Substantia nigra (tissue), 51 donors: ENCODE measurements at places on chromosomes 7 and 10.
A peak's percentile ranks its signal among the peaks of the same experiment; 100 is the strongest.

DNA sequence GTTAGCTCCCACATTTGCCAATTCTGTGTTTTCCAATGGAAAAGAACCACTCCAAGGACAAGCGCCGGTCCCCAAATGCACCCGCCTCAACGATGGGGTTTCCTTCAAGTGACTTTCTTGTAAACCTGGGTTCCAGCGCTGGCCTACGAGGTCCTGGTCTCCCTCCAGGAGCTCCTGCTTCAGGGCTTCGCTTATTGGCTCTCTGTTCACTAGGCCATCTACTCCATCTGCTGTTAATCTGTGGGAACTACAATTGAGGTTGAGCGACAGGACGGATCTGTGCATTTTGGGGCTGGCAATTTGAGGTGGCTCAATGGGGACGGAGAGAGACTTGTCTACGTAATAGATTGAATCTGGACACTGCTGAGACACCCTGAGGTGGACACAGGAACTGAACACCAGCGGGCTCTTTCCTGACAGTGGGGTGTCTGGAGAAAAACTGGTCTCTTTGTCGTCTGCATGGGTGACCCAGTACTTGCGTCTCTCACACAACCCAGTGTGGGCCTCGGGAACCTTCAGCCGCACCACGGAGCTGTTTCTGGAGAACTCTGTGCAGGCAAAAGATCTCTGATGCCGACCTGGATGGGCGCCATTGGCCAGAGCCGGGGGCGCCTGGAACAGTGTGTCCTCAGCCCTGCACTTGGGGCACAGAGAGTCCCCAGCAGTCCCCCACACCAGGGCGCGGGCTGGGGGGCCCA is 115.9 kb upstream of the ADAM12 start:
- no peak for DNase-seq

DNA sequence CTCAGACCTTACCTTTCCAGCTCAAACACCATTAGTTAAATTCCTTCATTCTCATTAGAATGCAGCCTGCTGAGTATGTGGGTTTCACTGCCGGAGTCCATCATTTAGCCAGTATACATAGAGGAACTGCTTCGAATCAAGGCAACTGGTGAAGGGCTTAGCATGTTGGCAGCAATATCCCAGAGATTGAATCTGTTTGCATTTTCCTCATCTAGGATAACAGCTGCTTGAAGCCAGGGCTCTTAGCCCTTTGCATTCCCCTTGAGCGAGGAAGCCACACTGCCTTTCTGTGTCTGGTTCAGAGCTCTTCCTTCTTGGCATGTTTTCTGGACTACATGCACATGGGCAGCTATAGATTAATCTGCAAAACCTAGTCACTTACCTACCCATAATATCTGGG is 14.7 kb downstream of the NODAL start:
- no peak for DNase-seq

DNA sequence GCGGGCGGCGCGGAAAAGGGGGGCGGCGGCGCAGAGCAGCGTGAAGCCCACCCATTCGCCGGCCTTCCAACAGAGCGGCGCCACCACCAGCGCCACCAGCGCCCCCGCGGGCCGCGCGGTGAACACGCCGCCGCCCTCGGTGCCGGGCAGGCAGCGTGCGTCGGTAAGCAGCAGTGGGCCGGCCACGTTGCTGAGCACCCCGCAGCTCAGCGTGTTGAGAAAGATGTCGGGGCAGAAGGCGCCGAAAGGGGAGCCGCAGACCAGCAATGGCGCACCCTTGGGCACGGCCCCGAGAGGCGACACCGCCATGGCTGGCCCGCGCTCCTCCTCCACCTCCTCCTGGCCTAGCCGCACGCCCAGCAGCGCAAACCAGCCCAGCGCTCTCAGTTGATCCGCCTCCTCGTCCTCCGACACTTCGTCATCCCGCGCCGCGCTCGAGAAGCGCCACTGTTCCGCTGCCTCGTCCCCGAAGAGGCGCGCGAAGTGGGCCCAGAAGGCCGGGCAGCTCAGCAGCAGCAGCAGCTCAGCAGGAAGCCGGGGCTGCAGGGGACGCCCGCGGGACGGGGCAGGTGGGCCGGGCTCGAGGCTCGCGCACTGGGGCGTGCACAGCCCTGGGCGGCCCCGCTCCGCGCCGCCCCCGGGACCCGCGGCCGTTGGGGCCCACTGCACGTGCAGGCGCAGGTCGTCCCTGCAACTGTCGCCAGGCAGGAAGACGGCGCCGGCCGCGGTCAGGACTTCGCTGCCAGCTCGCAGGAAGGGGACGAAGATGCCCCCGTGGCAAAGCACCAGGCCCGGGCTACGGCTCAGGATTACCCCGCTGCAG is 623 bp downstream of the TYSND1 start:
- peak; percentile 50 for DNase-seq

DNA sequence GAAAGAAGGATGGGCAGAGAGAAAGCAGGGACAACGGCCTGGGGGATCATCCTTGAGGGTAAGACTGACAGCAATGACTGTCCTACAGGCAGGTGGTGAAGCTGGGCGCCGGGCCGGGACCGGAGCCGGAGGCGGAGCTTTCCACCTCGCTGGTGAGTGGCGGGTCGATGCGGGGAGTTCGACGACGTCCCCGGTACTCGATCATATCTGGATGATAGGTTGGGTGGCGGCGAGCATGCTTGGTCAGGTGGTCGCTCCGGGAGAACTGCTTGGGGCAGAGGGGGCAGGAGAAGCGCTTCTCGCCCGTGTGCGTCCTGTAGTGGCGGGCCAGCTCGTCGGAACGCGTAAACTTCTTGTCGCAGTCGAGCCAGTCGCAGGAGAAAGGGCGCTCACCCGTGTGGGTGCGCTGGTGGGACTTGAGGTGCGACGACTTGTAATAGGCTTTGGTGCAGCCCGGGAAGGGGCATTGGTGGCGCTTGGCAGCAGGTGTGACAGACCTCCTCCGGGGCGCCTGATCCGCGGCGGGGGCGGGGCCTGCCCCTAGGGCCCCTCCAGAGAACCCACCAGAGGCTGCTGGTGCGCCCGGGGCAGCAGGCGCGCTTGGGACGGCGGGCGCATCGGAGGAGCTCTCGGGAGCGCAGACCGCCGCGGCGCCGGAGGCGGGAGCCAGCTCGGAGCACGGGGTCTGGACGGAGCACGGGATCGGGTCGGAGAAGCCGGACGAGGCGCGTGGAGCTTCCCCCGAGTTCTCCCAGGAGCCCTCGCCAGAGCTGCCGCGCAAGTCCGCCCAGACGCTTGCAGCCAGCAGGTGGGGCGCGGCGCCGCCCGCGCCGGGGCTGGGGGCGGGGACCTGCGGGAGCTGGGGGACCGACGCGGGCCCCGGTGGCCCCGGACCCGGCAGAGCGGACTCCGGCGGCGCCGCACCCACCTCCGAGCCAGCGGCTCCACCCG is 752 bp downstream of the KLF14 start:
- DNase-seq: no peak

GRCh38 chr7:130273081-130273932 is 6.6 kb downstream of the CPA2 start:
- DNase-seq: peak; percentile 25

GRCh38 chr10:84308481-84309304 is 19.7 kb upstream of the CCSER2 start:
- no peak for DNase-seq

DNA sequence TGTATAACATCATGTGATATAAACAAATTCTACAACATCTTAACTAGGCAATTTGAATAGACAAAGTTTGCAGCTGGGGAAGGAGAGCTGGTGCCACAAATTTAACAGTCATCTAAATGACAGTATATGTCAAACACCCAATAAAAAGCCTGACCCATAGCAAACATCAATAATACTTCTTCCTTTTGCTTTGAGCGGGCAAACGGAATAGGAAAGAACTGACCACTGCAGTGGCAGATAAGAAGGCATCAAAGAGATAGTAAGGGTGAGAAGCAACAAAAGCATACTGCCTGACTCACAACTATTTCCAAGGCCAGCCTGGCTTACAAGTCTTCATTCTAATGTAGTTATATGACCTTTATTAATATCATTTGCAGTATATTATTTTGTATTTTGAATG is 99.9 kb downstream of the LRRN3 start:
- DNase-seq: no peak

DNA sequence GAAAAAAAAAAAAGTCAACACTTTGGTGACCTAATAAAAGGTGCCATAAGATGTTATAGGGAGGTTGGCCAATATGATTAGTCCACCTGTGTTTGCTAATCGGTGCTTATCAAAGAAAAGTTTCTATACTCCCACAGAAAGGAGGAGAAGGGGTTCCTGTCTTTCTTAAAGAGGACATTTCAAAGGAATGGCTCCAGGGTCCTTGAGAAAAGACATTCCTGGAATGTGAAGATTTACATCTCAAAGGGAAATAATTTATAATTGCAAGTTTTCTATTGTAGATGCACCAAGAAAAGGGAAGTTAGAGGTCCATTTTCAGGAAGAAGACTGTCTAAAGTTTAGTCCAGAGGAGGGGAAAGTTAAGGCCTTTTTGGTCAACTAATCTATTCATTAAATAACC is 715.3 kb downstream of the NXPH1 start:
- no peak for DNase-seq

DNA sequence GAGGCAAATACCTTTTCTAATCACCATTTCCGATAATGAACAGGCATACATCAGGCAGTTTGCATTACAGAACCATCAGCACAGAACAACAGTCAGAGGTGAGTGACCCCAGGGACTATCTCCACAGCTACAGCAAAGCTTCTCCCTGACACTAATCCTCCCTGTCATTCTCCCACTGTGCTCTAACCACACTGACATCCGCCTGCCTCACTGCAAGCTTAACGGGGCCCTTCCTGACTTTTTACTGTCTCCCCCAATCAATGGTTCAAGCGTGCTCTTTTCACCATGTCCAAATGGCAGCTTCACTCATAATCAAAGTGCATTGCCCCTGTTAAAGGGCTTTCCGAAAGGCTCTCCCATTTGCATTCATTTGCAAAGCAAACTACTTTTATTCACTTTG is 196.3 kb downstream of the DNAJC1 start:
- no peak for DNase-seq

DNA sequence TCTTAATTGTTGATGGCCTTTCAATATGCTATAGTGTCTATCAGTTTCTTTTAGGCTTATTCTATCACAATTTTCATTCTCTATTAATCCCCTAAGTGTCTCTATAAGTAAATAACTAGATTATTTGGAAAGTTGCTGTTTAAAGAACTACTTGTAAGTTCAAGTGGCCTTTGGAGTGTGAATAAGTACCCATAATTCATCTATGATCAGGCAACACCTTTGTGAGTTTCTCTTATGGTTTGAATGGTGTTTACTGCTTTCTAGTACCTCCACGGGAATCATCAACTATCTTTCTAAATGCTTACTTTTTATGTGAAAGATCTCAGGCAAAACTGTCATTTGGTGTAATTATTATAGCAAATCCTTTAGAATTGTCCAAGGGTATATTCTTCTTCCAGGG is 166.7 kb downstream of the POU6F2 start:
- no peak for DNase-seq

DNA sequence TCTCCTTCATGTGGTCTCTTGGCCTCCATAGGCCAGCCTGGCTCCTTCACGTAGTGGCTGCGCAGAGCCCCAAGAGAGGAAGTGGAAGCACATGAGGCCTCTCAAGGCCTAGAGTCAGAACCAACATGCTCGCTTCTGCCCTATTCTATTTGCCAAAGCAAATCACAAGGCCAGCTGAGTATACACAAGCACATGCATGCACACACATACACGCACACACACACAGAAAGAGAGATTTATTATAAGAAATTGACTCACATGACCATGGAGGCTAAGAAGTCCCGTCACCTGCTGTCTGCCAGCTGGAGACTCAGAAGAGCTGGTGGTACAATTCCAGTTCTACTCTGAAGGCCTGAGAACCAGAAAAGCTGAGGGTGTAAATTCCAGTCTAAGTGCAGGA is 64.3 kb upstream of the NRP1 start:
- no peak for DNase-seq

GRCh38 chr7:140696024-140696679 is 356 bp upstream of the NDUFB2 start:
- peak; percentile 89 for DNase-seq

DNA sequence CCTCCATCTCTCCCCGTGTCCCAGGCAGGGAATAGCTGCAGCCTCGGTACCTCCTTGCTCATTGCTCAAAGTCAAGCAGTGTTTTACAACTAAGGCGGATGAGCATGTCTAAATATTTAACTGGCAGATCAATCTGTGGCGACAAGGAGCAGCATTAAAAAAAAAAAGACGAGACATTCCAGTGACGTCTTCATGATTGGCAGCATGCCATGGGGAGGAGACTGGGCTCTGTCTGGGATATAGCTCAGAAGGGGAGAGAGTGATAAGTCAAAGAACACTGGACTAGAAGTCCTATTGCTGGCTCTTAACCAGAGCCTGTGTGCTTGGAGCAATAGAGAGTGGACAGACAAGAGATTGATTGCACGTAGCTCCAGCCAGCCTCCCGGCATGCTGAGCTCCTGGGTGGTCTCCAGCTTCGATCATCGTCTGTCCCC is 287.5 kb upstream of the PODXL start:
- DNase-seq: no peak

DNA sequence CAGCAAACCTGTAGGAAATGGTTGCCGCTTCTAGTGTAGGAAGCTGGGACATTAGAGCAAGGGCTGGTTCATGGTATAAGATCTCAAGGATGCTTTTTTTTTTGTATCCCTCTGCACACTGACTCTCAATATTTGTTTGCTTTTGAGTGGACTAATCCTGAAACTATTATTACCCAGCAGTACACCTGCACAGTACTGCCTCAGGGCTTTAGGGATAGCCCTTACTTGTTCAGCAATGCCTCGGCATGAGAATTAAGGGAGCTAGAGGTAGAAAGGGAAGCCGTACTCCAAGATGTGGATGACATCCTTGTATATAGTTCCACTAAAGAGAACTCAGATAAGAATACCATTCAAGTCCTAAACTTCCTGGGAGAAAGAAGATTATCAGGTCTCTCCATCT is 70.5 kb downstream of the COPG2 start:
- no peak for DNase-seq

- DNase-seq: no peak
These were observed 180.8 kb downstream of the CCDC71L start for GRCh38 chr7:106480161-106480579.

DNA sequence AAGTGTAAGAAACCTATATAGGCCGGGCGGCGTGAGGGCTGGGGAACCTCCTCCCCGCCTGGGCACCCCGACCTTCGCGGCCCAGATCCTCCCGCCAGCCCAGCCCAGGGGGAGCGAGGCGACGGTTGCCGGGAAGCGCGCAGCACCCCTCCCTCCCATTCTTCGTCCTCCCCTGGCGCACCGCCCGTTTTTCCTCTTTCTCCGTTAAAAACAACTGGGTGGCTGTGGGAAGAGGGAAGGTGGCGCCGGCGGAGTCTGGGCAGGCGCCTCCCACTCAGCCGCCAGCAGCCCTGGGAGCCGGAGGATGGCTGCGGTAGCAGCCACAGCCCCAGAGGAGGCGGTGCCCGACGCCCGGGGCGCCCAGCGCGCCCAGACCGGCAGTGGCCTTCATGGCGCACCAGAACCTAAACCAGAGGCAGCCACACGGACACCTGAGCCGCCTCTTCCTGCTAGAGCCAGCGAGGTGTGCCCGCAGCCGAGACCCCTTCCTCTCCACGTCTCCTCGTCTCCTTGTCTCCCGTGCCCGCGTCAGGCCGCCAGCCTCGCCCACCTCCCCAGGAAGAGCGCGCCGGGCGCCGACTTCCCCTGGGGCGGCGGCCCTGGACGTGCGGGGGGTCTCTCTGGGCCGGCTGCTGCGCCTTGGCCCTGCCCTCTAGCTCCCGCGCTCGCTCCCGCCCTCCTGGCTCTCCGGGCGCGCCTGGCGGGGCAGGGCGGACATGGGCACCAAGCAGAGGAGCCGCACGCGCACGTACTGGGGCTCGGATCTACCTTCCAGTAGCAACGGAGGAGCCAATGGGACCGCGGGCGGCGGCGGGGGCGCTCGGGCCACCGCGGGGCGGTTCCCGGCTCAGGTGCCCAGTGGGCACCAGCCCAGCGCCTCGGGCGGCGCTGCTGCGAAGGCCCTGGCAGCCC is 32.8 kb upstream of the SFTPD start:
- DNase-seq: no peak
